ENCODE measurements at places on chromosomes 6 and 20.

- H3K4me3 ChIP-seq, result no peak overlapping the region
- peak; percentile 53 for DNase-seq
- no peaks in the 10 kb centered on the region for H3K36me3 ChIP-seq
- H3K4me1 ChIP-seq, result no peaks in the 10 kb centered on the region
- no peaks in the 10 kb centered on the region for H3K27me3 ChIP-seq
Measured at GRCh38 chr20:57693002-57693582, 16.7 kb downstream of the PMEPA1 start.

DNA sequence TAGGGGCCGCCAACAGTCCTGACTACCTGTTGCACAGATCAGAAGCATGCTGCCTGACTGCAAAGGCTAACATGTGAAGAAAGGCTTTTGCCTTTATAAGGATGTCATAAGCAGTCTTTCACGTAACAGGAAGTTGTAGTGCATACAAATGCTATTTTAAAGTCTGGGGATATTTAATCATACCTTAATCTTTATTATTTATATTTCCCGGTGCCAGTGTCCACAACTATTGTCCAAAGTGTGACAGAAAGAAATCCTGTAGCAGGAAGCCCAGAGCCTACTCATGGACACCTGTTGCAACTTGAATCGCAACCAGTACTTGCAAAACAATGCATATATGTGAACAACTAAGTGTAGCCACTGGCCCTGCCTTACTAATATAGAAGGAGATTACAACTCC, 235.8 kb downstream of the ALDH8A1 start:
- no peak overlapping the region for H3K4me3 ChIP-seq
- H3K4me1 ChIP-seq, result no peaks in the 10 kb centered on the region
- no peaks in the 10 kb centered on the region for H3K27me3 ChIP-seq
- H3K27ac ChIP-seq, result no peak overlapping the region

DNA sequence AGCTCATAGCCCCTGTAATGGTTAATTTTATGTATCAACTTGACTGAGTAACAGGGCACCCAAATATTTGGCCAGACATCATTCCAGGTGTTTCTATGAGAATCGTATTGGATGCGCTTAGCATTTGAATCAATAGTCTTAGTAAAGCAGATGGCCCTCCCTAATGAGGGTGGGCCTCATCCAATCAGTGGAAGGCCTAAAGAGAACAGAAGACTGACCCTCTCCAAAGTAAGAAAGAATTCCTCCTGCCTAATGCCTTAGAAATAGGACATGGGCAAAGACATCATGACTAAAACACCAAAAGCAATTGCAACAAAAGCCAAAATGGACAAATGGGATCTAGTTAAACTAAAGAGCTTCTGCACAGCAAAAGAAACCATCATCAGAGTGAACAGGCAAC, 352.5 kb upstream of the SASH1 start:
- no peak overlapping the region for H3K4me3 ChIP-seq
- H3K27me3 ChIP-seq, result no peaks in the 10 kb centered on the region
- DNase-seq, result no peak
- no peaks in the 10 kb centered on the region for H3K36me3 ChIP-seq

GRCh38 chr6:107116328-107116892, 1.1 kb upstream of the BEND3 start:
- peaks cover 21% of the 10 kb centered on the region for H3K4me1 ChIP-seq
- H3K27me3 ChIP-seq, result no peaks in the 10 kb centered on the region
- no peaks in the 10 kb centered on the region for H3K36me3 ChIP-seq
- H3K4me3 ChIP-seq, result peak overlapping the region; percentile 53
- no peak overlapping the region for H3K27ac ChIP-seq

- peaks cover 10% of the 10 kb centered on the region for H3K4me1 ChIP-seq
- no peak overlapping the region for H3K27ac ChIP-seq
- H3K4me3 ChIP-seq, result no peak overlapping the region
Measured at GRCh38 chr6:116447496-116448011, 13.6 kb upstream of the CALHM6 start.

DNA sequence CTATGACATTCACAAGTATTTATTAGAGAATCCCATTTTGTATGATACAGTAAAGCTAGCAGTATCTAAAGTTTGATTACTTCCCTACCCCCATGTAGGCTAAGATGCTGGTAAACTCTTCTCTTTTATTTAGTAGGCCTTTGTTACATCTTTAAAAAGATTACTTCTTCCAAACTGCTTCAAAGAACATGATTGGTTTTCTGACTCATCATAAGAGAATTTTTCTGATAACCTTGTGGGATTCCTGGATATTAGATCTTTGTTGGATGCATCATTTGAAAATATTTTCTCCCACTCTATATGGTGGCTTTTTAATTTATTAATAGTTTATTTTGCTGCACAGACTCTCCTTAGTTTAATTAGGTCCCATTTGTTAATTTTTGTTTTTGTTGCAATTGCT, 898.3 kb upstream of the ADGRB3 start:
- no peaks in the 10 kb centered on the region for H3K4me1 ChIP-seq
- DNase-seq, result no peak
- H3K36me3 ChIP-seq, result no peaks in the 10 kb centered on the region
- no peaks in the 10 kb centered on the region for H3K27me3 ChIP-seq
- no peak overlapping the region for H3K4me3 ChIP-seq

- no peak overlapping the region for H3K27ac ChIP-seq
- H3K36me3 ChIP-seq, result no peaks in the 10 kb centered on the region
- H3K4me1 ChIP-seq, result no peaks in the 10 kb centered on the region
- peaks cover 2% of the 10 kb centered on the region for H3K27me3 ChIP-seq
- H3K4me3 ChIP-seq, result no peak overlapping the region
Measured at GRCh38 chr20:42945234-42945994, 244.3 kb downstream of the PTPRT start.

GRCh38 chr6:105757512-105758200, 328.5 kb upstream of the PRDM1 start:
- no peak overlapping the region for H3K27ac ChIP-seq
- no peaks in the 10 kb centered on the region for H3K4me1 ChIP-seq
- DNase-seq, result no peak
- no peaks in the 10 kb centered on the region for H3K27me3 ChIP-seq
- H3K36me3 ChIP-seq, result no peaks in the 10 kb centered on the region
- no peak overlapping the region for H3K4me3 ChIP-seq

GRCh38 chr20:41443691-41444090, 77.1 kb upstream of the EMILIN3 start:
- DNase-seq, result no peak
- no peak overlapping the region for H3K4me3 ChIP-seq
- no peaks in the 10 kb centered on the region for H3K27me3 ChIP-seq
- no peak overlapping the region for H3K27ac ChIP-seq

GRCh38 chr6:151850479-151851003, 43.1 kb downstream of the ESR1 start:
- no peaks in the 10 kb centered on the region for H3K27me3 ChIP-seq
- no peaks in the 10 kb centered on the region for H3K4me1 ChIP-seq
- no peak overlapping the region for H3K27ac ChIP-seq

- H3K27ac ChIP-seq, result no peak overlapping the region
- DNase-seq, result no peak
- peaks cover 95% of the 10 kb centered on the region for H3K36me3 ChIP-seq
- no peaks in the 10 kb centered on the region for H3K4me1 ChIP-seq
- no peak overlapping the region for H3K4me3 ChIP-seq
- no peaks in the 10 kb centered on the region for H3K27me3 ChIP-seq
Measured at GRCh38 chr20:50580842-50581544, 70.8 kb downstream of the PTPN1 start.

DNA sequence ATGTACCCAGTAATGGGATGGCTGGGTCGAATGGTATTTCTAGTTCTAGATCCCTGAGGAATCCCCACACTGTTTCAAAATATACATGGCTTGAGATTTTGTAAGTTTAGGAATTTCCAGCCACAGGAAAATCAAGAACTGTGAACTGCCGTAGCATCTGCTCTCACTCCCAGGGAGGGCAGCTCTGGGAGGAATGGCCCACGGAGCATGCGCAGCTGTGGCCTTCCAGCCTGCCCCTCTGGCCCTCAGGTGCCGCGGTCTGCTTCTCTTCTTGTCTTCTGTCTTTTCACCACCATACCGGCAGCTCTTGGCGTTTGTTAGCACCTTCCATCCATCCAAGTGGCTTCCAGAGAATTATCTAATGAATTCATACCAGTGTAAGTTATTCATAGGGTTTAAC, 19.9 kb upstream of the EXOC2 start:
- H3K27me3 ChIP-seq, result no peaks in the 10 kb centered on the region
- H3K36me3 ChIP-seq, result no peaks in the 10 kb centered on the region
- H3K27ac ChIP-seq, result no peak overlapping the region

Measured in CD4-positive, alpha-beta T cell (primary cell).